Kasumi-1 (cell line): ENCODE measurements at places on chromosomes 4 and X.

DNA sequence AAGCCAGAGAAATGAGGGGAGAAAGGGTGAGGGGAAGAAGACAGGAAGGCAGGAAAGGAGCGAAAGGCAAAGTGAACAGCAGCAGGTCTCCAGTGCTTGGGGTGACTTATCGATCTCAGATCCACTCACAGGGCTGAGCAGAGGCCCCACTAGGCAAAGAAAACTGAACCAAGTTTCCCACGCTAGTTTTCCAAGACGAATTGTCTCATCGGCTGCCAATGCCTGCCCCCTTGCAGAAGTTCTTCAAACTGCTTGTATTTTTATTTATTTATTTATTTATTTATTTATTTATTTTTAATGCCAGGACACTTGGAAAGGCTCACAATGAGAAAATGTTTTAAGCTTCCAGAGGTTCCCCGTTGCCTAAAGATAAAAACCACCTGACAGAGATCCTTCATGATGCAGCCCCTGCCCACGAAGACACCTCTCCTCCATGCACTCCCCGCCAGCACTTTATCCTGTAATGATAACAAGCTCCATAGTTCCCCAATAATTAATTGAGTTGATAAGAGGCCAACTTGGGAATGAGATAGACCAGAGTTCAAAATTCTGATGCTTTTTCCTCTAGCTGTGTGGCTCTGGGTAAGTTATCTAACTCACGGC, 43.2 kb downstream of the QDPR start:
- DNase-seq = no peak

- DNase-seq = no peak
Observed at GRCh38 chrX:10208281-10208856, 51.6 kb downstream of the CLCN4 start.

DNA sequence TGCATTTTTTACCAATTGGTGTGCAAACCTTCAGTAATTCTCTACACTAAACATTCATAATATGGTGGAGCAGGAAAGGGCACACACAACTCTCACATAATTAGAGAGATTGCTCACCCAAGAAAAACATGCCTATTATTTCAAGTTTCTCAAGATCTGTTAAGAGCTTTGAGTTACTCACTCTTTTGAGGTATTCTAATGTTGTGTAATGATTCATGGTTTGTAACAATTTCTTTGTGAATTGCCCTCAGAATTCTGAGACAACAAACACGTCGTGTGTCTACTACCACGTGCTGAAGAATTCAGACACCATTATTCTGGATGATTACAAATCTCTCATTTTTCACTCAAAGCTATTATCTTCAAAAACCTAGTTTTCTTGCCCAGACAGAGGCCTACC, 82.8 kb downstream of the PDGFC start:
- DNase-seq = no peak

GRCh38 chrX:38061335-38061734, 55.0 kb downstream of the SYTL5 start:
- DNase-seq = no peak

- peak; percentile 36 for DNase-seq
Observed at GRCh38 chr4:23516716-23517115, 373.1 kb downstream of the PPARGC1A start.

GRCh38 chrX:44906041-44906440, 33.1 kb downstream of the KDM6A start:
- DNase-seq = no peak

- no peak for DNase-seq
Observed at GRCh38 chr4:140719022-140719421, 37.2 kb downstream of the TBC1D9 start.

GRCh38 chr4:68570122-68570507, 6.0 kb downstream of the UGT2B17 start:
- DNase-seq = no peak

DNA sequence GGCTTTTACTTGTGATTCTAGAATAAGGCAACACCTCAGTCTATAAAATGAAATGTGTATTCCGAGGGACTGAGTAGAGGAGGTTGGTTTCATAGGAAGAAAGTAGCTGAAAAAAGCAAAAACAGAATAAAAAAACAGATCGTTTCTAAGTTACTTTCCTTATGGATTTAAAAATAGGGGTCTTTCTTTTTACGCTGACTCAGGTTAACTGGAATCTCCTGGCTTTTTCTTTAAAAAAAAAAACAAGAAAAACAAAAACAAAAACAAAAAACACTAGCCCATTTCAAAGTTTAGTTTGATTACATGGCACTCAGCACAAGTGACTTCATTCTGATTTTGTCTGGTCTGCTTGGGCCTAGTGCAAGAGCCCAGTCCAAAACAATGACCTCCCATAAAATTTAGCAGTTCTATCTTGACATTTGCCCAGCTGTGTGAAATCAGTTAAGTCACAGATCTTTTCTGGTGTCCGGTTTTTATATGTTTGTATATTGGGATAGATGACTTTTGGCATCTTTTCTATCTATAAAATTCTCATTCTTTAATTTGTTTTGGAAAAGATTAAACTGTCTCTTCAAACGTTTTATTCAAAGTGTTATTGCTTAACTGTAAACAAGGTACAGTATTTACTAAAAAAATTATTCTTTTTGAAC, 222.7 kb upstream of the HTR2C start:
- no peak for DNase-seq

DNA sequence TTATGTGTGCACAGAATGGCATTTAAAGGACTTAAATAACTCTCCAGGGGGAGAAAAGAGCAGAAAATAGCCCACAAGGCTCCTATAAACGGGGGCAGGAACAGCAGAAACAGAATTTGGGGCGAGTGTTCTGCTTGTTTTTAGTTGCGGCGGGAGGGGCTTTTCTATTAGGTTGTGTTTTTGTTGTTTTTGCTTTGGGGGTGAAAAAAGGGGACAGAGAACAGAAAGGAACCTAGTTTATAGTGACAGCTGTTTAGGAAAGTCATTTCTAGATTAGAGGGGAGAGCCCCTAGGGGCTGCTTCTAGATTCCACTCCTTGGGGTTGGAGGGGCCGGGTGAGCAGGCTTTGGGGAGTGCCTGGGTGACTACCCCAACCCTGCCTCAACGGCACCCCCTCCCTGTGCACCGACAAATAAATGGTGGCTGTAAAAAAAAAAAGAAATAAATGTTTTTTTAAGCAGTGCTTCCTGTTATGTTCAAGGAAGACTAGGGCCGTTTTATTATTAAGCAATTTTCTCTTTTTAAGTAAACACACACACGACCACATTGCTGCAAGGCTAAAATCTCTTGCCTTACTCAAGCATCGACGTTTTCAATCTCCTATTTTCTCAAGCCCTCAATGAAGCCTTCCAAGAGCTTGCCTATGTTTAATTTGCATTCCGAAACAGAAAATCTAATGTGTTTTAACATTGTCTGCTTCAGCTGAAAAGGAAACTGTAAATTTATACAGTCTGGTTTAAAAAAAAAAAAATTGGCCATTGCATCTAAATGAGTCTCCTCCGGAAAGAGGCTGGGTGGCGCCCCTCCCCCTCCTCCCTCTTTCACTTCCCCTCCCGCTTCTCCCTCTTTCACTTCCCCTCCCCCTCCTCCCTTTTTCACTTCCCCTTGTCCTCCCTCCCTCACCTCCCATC, 123.3 kb upstream of the TBL1X start:
- peak; percentile 38 for DNase-seq
